HS-5 (cell line): ENCODE measurements at places on chromosomes 2 and 18.

DNA sequence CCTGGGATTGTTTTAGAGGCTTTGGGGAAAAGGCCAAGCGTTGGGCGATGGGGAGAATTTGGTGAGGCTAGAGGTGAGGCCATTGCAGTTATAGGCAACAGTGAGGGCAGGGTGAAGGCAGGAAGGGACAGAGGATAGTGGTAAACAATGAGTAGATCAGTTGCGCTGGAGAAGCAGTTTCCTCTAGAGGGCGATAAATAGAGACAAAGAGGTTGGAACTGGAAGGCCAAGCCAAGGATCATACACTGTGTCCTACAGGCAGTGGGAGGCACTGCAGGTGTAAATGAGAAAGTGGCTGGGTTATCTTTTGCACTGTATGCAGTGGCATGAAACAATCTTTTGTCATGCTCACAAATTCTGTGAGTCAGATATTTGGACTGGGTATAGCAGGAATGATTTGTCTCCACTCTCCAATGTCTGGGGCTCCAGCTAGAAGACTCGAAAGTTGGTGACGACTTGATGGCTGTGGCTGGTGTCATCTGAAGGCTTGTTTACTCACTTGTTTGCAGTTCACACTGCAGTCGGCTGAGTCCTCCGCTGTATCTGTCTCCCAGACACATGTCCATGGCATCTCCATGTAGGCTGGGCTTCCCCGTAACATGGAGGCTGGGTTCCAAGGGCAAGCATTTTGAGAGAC, 82.1 kb downstream of the TNP1 start:
- DNase-seq = peak; percentile 13

DNA sequence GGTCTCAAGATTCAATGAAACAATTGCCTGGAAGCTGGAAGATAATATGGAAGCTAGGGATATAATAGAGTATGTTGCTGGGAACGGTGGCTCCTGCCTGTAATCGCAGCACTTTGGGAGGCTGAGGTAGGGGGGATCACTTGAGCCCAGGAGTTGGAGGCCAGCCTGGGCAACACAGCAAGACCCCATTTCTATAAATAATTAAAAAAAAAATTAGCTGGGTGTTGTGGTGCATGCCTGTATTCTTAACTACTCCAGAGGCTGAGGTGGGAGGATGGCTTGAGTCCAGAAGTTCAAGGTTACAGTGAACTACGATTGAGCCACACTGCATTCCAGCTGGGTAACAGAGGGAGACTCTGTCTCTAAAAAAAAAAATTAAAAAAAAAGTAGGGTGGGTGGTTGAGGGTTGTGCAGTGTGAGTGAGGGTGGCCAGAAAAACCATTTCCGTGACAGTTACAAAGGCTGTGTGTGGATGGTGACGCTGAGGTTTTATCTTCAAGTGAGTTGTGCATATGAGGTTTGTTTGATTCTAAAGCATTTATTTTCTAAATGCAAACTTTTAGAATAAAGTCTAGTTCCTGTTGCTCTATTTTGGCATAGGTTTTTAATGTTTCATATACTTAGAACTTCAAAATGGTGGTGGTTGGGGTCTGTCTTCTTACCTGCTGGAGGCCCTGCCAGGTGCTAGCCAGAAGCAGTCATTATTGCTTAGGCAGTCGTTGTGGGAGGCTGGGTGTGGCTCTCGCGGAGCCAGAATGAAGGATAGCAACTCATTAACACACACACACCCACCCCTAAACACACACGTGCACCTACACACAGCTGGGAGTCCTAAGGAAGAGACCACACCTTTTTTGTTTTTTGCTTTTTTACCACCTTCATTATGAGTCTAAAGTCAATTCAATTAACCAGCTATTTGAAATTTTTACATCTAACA, 4.7 kb upstream of the IL1R2 start:
- DNase-seq = no peak

DNA sequence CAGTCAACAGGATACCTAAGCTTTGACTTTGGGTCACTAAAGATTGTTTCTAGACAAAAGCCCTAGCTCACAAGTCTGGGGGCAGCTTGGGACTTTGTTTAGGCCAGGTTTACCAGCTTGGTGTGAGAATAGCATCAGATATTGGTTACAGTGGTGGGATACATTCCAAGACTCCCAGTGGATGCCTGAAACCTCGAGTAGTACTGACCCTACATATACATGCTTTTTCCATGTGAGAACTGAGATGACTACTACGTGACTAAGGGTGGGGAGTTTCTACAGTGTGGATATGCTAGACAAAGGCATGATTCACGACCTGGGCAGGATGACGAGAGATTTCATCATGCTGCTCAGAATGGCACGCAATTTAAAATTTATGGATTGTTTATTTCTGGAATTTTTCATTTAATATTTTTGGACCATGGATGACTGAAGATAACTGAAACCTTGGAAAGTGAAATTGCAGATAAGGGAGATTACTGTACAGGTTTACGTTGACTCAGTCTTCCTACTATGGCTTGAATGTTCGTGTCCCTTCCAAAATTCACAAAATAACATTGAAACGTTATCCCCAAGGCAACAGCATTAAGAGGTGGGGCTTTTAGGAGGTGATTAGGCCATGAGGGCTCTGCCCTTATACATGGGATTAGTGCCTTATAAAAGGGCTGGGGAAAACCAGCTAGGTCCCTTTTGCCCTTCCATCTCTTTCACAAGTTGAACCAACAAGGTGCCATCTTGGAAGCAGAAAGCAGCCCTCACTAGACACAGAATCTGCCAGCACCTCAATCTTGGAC, 50.2 kb upstream of the CTAGE1 start:
- peak; percentile 98 for DNase-seq

DNA sequence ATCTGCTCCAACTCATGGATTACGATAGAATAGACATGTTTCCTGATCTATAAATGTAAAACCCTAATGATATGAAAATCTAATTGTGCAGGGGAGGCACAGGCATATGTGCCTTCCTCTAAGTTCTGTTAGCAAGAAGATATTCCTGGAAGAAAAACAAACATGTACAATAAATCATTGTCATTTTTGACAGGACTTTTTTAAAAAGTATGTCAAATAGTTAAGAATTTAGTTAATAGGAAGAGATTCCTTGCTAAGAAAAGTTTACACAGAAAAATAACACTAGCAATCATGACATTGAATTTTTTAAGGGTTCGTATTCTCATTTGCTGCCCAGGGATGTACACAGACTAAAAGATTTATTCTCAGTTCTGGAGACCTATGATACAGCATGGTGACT, 15.3 kb upstream of the CREB1 start:
- no peak for DNase-seq

DNA sequence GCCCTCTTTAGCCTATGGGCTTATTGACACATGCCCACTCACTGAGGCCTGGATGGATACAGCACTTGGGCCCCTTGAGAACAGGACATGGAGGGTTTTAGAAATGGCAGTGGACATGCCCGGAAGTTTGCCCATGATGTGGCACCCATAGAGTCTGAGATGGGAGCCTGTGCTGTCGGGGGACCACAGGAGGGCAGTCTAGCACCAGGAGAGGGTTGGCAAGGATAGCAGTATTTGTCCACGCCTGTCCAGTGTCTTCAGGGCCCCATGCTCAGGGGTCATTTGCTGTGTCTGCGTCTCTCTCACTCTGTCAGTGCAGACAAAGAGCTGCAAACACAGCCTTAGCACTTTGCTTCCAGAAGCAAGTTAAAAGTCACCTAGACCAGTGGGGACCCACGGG, 48.7 kb downstream of the IL1RL2 start:
- no peak for DNase-seq

- DNase-seq = no peak
Measured at GRCh38 chr2:47520825-47521665, 118.1 kb downstream of the MSH2 start.

DNA sequence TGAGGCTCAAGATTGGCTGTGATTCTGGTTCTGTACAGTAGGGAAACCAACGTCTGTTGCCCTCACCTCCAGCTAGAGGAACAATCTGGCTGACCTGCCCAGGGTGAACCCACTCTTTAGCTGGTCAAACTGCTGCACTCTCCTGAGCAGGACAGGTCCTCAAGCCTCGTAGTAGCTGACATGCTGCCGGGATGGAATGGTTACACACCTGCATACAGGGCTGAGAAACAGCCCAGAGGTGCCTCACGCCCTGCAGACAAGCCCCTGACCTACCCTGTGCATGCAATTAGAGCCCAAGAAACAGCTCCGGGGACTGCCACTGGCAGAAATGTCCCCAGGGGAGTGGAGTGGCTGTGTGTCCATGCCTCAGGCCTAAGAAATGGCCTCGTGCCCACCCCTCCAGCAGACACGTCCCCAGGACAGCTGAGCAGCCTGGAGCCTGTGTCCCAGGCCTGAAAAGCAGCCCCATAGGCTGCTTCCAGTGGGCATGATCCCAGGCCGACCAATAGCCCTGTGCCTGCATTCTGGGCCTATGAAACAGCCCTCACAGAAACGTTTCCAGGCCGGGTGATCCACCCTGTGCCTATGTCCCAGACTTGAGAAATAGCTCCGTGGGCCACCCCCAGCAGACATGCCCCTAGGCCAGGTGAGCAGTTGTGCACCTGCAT, 25.4 kb downstream of the BOLL start:
- DNase-seq = no peak

GRCh38 chr2:201701646-201702045, 3.2 kb upstream of the MPP4 start:
- no peak for DNase-seq

- no peak for DNase-seq
Measured at GRCh38 chr18:23682472-23682871, 6.8 kb upstream of the LAMA3 start.

- no peak for DNase-seq
Measured at GRCh38 chr18:61335684-61336555, 2.7 kb downstream of the CDH20 start.

DNA sequence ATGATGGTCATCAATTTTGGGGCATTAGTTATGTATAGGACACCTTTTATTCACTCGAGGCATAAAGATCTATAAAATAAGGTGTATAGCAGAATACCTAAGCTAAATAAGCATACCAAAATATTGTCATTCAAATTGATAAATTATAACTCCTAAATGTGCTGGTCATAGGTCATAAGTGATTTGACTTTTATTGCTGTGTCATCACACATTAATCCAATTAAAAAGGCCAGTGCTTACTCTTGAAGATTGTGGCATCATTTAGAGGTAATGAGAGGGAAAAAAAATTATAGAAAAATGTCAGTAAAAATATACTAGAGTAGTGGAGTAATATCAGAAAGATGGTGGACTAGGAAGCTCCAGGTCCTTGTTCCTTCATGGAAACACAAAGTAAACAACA, 346.9 kb upstream of the LRRTM1 start:
- no peak for DNase-seq

DNA sequence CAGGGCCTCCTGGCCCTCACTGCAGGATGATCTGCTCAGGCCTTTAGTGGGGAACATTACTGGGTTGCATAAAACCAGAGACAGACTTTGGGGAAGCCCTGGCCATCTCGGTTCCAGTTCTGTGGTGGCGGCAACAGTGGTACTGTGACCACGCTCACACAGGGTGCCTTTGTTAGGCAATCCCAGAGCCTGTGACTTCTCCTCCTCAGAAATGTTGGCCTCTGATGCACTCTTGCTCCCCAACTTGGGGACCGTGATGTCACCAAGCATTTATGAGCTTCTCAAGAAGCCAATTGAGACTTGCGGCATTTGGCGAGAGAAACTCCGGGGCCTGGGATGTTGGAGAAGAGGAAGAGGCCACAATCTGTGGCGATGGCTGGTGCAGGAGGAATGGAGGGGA, 80.9 kb upstream of the PKDCC start:
- DNase-seq = no peak

DNA sequence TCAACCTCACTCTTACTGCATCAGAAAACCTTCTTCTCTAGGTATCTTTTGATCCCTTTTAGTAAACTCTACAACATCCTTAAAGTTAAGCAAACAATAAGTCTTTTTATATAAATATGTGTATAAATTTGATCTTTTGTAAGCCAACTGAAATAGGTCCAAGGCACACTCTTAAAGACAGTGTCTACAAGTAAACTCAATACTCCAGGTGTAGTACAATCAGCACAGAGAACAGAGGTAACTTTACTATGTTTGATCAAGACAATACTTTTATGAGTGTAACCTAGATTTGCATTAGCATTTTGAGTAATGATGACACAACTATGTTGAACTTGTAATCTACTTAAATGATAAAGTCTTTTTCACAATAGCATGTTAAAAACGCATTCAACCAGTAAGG, 593.1 kb upstream of the CHAC2 start:
- no peak for DNase-seq

GRCh38 chr2:177201919-177202346, 10.7 kb upstream of the HNRNPA3 start:
- no peak for DNase-seq

DNA sequence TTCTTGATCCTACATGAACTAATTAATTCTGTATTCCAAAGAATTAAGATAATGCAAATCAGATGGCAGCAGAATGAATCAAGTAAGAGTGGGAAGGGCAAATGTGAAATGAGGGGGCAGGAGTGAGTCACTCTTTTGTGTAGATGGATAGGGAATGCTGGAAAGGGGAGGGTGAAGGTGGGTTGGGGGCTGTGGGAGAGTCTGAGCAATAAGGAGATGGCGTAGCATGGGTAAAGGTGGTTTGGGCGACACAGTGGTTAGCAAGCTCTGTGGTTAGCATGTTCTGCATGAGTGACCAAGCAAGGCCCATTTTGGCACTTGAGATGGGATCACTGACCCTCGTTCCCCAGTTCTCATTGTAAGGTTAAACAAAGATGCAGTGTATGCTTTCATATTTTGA, 20.4 kb downstream of the GPD2 start:
- DNase-seq = no peak

GRCh38 chr18:1906421-1906820, 664.9 kb downstream of the METTL4 start:
- no peak for DNase-seq

DNA sequence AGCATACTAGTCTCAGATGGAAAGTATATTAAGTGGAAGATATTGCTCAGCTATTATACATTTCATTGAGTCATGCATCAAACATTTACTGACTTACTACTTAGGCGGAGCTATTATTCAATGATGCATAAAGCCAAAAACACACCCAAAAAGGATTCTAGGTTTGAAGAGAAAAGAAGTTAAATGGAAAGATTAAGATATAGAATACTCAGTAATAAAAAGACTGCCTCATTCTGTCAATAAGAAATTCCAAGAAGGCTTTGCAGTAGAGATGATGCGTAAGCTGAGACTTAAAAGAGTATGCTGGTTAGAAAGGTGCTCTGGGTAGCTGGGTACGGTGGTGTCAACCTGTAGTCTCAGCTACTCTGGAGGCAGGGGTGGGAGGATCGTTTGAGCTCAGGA, 27.6 kb downstream of the STK17B start:
- no peak for DNase-seq

GRCh38 chr2:1494257-1494656, 81.0 kb downstream of the TPO start:
- DNase-seq = no peak

GRCh38 chr18:1784113-1784512, 787.2 kb downstream of the METTL4 start:
- DNase-seq = no peak
